ENCODE measurements at places on chromosomes 7 and 10.

DNA sequence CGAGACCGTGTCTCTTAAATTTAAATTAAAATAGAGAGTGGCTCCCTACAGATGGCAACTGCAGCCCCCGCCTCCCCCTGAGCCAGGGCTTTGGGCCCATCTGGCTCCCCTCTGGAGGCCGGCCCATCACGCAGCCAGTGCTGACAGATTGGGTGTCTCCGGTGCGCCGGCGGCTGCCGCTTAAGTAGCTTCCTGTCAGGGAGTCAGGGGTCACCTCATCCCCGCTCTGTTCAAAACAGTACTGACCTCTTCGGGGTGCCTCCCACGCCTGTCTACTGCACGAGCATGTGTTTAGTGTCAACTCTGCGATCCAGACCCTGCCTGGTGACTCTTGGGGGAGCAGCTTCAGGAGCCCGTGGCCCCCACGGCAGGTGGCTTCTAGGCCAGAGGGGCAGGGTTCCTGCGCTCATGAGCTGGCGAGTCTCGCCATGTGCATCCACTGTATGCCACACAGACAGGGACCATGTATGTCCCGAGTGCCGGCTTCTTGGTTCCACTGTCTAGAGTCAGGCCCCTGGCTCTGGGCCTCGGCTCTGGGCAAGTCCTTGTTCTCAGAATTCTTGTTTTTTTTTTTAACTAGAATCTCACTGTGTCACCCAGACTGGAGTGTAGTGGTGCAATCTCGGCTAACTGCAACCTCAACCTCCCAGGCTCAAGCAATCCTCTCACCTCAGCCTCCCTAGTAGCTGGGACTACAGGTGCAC, 36.1 kb downstream of the KCTD7 start:
- DNase-seq: no peak

DNA sequence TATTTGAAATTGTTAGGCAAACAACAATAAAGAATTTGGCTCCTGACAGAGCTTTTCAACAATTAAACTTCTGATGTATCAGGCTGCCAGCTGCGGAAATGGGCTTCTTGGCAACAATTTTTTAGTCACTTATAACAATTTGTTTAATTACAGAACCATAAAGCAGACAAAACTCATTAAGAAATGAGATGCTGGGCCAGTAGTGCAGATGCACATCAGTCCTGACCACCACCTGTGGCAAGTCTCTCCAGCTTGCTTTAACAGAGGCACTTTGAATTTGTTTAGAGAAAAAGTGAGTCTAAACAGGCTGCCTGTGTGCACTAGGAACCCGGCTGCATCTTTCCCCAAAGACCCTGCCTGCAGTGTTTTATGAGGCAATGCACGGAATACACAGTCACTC, 1124.4 kb downstream of the NXPH1 start:
- no peak for DNase-seq

- no peak for DNase-seq
Measured at GRCh38 chr7:20466543-20467021, 135.9 kb downstream of the ITGB8 start.

DNA sequence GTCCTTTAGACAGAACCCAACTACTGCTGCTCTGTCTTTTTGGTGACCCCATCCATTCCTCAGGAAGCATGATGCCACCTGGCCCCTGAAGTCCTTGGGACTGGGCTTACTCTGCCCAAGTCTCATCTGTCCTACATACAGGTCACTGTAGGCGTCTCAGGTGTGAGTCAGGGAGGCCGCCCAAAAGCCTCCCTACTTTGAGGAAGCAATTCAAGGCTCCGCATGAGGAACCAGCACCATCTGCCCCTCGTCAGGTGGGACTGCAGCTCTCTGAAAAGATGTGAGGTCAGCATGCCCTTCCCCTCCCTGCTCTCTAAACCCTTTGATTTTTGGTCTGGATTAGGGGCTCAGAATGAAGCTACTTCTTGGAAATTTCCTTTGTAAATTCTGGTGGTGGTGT, 354.8 kb downstream of the CXCL12 start:
- DNase-seq: no peak

GRCh38 chr10:127889605-127890195, 3.0 kb downstream of the CLRN3 start:
- DNase-seq: no peak

GRCh38 chr10:184911-185310, 49.7 kb downstream of the ZMYND11 start:
- DNase-seq: no peak

GRCh38 chr7:28579571-28579970, 167.3 kb downstream of the CREB5 start:
- DNase-seq: no peak

- DNase-seq: no peak
Measured at GRCh38 chr10:133133471-133134231, 26.4 kb upstream of the KNDC1 start.

- DNase-seq: no peak
Measured at GRCh38 chr7:47362984-47363383, 218.9 kb downstream of the TNS3 start.

GRCh38 chr7:46468753-46469356, 547.8 kb upstream of the IGFBP3 start:
- no peak for DNase-seq

GRCh38 chr7:122543891-122544290, 155.0 kb downstream of the RNF133 start:
- DNase-seq: no peak

DNA sequence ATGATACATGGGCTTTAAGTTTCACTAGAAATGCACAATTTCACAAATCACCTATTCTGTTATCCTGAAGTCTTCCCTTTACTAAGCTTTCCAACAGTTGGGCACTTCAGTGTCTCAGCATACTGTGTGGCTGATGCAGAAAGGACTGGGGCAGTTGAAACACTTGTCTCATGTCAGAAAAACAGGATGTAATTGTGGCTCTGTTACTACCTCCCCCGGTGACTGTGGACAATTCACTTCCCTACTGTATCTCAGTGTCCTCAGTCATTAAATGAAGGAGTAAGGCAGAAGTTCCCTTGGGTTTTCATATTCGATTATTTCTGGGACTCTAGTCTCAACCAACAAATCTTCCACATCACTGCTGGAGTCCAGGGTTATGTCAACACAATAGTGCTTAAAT, 17.9 kb downstream of the ANKRD22 start:
- DNase-seq: no peak

DNA sequence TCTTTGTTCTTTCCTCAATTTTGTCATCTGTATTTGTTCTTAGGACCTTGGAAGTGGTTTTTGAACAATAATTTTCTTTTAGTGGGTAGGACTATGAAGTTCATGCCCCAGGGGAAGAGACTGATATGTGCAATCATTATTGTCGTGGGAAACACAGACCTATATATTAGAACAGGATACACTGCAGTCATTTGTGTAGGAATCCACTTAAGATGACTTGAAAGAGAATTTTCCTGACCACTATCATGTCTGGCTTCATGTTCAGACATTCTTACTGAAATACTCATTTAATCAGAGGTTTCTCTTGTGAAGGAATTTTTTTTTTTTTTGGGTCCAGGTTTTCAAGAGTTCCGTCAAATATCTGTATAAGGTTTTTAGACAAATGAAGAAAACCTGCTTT, 163.6 kb downstream of the SUGCT start:
- no peak for DNase-seq

DNA sequence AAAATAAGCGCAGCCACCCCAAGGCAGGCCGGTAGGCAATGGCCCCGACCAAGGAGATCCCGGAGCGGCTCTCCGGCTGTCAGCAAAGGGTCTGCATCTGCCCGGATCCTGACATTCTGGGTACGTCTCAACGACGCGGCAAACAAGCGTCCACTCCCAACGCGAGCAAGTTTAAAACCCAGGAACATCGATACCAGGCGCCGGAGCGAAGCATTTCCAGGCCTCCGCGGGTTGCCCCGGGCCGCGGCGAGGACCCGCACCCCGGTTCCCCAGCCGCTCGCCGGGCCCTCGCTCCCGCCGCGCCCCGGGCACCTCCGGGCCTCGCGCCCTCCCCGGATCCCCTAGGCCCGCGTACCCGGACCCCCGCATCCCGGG, 453 bp downstream of the URGCP start:
- DNase-seq: peak; percentile 42

DNA sequence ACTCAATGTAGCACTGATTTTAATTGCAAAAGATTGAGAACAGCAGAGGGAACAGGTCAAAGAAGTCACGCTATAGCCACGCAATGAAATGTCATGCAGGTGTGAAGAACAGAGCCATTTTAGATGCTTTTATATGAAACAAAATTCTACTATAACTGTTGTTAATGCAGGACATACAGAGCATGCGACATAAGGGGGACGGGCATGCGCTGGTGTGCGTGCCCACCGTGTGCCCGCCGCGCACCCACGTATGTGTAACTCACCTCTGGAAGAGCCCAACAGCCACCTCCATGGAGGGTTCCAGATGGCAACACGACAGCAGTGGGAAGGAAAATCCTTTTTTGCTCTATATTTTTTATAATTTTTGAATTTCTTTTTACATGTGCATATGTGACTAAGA, 410.0 kb upstream of the RNF32 start:
- no peak for DNase-seq

GRCh38 chr10:123136806-123137642, 1.3 kb downstream of the HMX3 start:
- DNase-seq: no peak

DNA sequence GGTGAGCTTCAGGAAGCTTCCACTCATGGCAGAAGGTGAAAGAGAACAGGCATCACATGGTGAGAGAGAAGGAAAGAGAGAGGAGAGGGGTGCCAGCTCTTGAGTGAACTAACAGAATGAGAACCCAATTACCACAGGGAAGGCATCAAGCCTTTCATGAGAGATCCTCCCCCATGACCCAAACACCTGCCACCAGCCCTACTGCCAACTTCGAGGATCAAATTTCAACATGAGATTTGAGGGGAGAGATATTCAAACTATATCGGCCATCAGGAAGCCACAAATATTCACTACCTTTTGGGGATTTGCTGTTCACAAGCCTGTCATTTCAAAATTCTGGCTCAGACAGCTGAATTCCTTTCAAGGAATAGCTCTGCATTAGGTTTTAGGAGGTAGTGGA, 39.9 kb upstream of the SMNDC1 start:
- no peak for DNase-seq

DNA sequence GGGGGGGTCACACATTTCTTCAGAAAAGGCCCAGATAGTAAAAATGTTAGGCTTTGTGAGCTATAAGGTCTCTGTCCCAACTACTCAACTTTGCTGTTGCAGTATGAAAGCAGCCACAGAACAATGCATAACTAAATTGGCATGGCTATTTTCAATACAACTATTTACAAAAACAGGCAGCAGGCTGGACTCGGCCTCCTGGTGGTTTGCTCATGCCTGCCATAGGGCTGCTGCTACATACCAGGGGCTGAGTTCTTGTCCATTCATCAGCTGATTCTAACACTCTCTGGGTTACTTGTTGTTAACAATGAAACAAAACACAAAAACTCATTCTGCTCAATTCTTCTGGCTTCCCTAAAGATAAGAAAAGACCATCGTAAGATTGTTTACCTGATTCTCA, 109.4 kb upstream of the ADAM12 start:
- no peak for DNase-seq

DNA sequence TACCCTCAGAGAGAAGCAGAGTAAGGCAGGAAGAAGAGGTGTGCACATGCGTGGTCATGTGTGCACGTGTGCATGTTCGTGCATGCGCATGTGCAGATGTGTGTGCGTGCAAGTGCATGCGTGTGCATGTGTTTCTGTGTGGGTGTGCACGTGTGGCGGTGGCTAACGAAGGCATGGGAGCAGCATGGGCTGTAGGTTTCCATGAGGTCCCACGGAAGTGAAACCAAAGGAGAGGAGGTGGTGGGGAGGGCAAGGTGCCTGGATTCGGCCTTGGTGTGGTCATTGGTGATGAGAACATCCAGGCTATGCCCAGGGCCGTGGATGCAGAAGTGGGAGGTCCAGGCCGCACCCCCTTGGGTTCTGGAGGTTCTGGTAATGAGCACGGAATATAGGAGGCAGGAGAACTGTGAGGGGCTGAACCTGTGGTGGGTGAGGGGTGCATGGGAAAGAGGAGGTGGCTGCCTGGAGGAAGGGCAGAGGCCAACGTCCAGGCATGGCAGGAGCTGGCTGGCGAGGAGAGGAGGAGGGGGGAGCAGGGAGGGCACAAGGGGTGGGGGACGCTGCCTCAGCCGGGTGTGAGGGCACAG, 2.4 kb upstream of the INPP5A start:
- DNase-seq: no peak

DNA sequence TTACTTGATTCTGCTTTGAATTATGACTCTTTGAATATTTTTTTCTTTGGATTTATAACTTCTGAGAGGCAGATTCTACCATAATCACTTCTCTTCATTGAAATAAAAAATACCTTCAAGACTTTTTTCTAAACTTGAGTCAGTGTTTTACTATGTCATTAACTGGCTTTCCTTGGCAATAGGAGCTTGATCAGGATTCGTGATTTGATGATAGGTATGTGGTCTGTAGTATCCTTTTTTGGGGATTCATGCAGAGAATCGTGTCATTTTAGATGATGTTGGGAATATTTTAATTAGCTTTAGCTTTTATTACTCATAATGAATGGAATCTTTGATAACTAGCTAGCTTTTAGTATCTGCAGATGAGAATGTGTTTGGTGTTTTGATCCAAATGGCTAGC, 83.3 kb downstream of the PHTF2 start:
- DNase-seq: no peak

GRCh38 chr7:101390901-101391301, 28.2 kb downstream of the COL26A1 start:
- no peak for DNase-seq

GRCh38 chr10:88089498-88089897, 226.1 kb downstream of the PTEN start:
- no peak for DNase-seq

- no peak for DNase-seq
Measured at GRCh38 chr7:108535257-108535656, 9.3 kb upstream of the PNPLA8 start.

DNA sequence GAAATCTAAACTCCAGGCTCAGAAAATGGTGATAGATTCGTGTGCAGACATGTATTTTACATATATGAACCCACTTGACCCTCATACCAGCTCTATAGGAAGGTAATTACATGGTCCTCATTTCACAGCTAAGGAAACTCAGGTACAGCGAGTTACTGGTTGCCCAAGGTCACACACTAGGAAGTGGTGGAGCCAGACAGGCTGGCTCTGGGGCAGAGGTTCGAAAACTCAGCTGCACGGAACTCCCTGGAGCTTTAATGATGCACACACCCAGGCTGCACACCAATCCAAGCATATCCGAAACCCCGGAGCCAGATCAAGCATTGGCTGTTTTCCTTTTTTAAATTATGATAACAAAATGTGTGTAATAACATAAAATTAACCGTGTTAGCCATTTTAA, 172.4 kb downstream of the COBL start:
- DNase-seq: no peak

DNA sequence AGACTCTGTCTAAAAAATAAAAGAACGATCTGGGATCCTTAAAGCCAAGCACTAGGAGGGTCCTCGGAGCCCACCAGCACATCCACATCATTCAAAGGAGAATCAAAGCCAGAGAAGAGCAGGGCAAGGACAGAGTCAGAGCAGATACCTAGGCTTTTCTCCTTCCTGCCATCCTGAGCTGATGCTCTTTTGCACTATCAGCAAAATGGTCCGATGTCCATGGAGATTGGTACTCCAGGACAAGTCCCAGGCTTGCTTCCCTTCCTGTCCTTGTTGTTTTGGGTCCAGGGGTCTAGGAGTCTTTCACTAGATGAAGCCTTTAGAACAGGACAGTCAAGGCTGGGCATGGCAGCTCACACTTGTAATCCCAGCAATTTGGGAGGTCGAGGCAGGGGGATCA, 58.0 kb upstream of the ELN start:
- DNase-seq: no peak

- DNase-seq: no peak
Measured at GRCh38 chr10:52756295-52756694, 16.3 kb downstream of the MBL2 start.
